ENCODE measurements at places on chromosomes 6 and 20.

- DNase-seq: no peak
Observed at GRCh38 chr6:75397171-75397570, 96.4 kb downstream of the FILIP1 start.

DNA sequence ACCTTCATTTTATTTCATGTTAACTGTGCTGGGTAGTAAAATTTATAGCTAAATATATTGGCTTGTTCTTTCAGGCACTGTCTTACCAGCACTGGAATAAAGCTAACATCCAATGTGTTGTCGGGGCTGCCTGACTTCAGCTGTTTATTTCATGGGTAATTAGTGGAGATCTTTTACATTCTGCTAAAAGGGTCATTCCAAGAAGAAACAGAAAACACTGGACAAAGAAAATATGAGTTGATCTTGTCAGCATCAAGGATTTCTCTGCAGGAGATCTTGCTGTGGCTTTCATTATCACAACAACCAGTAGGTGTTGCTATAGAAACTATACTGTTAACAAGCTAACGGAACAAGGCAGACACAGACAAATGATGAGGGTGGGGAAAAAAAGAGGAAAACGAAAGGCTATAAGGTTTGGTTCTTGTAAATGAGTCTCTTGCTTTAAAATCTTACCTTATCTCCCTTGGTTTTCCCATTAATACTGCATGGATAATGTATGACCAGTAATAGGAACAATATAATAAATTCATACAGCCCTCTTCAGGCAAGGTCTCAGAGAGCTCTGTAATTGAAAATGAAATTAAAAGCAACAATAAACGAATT lies 206.8 kb downstream of the SIM1 start:
- DNase-seq: peak; percentile 6

DNA sequence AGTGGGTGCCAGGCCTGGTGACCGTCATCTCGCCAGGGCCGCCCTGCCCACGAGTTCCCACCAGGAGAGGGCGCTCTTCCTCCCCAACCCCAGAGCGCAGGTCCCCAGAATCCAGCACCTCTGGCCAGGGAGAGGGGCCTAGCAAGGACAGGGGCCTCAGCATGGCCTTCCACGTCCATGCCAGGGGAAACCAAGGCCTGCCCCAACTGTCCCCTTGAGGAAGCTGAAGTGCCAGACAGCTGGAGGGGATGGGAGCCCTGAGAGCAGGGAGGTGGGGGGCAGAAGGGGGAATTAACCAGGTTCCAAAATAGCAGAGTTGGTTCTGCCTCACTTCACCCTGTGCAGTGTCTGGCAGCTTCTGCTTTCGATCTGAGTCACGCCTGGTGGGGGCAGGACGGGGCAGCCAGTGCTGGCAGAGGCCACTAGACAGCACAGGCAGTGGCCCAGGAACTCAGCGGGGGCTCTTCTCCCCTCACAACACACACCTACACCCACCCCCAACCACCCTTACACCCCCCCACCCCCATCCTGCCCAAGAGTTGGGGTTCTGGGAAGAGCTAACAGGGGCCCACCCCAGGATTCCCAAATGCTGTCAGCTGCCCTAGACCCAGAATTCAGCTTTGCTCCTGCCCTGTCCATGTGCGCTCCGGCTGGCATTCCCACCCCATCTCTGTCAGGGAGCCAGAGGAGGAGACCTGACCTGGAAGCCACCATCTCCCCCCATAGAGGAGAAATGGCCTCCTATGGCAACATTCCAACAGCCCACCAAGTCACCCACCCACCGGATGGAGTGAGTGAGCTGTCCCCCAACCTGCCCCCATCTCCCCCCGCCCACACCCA lies 29.2 kb downstream of the TFEB start:
- peak; percentile 36 for DNase-seq

- DNase-seq: peak; percentile 95
Observed at GRCh38 chr20:17226410-17227218, at the start of gene PCSK2. Gene PCSK2 (plus strand): TSS chr20:17227040. CDS start chr20:17227306, 266 bp downstream.

DNA sequence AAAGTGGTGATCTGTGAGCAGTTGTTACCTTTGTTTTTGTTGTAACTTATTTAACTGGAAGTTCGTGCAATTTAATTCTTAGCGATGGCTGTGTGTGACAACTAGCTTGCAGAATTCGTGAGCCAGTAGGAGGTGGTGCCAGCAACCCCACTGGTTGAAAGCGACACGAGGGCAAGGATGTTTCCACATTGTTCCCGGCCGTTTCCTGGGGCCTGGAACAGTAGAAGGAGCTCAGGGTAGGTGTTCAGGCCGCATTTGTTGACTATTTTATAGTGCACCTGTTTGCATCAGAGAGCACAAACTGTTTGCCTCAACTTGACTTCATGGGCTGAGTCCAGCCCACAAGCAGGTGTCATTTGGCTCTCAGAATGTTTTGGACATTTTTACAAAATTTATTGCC lies 112.1 kb upstream of the PTPN1 start:
- no peak for DNase-seq
